Colonic mucosa (tissue), 4 donors: ENCODE measurements at places on chromosomes 1 and 21. TPM values are rescaled to one million over a fixed set of nuclear protein-coding genes. Genes with fewer than 3 reads are reported as not detected.

The KCNA2 gene
- total RNA-seq: 0.17 TPM

- no peak for DNase-seq
Observed at GRCh38 chr1:234083460-234083859, 179.0 kb downstream of the SLC35F3 start.

GRCh38 chr1:210024996-210025395, 87.0 kb downstream of the SYT14 start:
- no peak for DNase-seq

DNA sequence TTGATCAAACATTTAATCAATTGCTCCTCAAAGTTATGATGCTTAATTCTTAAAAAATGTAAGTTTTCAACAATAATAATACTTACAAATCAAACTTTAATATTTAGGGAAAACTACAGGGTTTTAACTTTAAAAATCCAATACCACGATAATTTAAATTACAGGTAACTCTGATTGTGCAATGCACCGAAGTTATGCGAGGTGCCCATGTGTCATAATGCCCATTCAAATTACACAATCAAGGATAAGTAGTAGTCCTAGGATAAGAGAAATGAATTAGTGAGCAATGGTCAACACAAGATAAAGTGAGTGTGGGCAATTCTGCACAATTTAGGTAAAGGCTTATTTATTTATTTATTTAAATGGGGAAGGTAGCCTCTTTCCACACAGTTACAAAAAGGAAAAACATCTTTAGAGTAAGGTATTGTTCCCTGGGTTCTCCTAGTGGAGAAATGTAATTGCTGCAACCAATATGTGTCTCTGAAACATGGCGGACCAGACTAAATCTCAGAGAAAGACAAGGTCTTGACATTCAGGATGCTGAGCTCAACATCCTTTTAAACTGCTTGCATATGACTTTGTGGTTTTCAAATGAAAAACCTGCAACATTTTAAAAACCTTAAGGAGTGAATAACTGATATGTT, 164.2 kb downstream of the TTLL7 start:
- no peak for DNase-seq

GRCh38 chr1:85135392-85135798, 65.4 kb downstream of the SYDE2 start:
- peak; percentile 31 for DNase-seq

The LYPD8 gene
- 310 TPM for total RNA-seq

DNA sequence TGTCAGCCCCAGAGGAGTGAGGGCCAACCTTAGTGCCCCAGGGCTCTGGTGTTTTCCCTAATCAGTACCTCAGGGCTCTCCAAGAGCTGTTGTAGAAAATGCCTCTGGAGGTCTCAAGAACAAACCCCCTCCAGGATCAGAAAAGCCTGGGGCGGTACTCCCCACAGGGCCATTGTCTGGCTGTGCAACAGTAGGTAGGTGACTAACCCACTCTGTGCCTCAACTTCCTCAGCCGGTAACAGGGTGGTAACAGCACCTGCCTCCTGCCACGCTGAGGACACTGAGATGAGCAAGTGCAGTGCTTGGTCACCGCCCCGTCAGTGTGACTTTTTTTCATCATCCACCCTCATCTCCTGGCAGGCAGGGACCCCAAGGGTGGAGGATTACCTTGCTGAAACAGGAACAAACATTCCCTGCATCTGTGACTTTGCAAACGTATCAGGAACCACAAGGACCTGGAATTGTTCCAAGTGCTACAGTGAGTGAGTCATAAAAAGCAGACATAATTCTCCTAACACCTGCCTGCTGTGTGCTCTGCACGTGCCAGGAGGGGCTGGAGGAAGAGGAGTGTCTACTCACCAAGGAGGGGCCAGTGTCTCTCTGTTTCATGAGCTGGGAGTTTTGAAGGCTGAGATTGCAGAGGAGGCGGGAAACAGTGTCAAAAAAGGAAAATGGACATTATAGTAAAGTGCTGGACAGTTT, 440.8 kb downstream of the NPHP4 start:
- peak; percentile 52 for DNase-seq

The OLIG2 gene
- total RNA-seq: not detected

- DNase-seq: no peak
Observed at GRCh38 chr1:112840631-112841624, 115.1 kb downstream of the SLC16A1 start.

GRCh38 chr1:233919786-233920185, 15.3 kb downstream of the SLC35F3 start:
- DNase-seq: no peak

- no peak for DNase-seq
Observed at GRCh38 chr1:66351913-66352312, 182.0 kb upstream of the SGIP1 start.

The ETV3L gene
- total RNA-seq: not detected

The SELL gene
- total RNA-seq: 2.2 TPM

The NSL1 gene
- total RNA-seq: 17.1 TPM

GRCh38 chr1:85134583-85135391, 66.0 kb downstream of the SYDE2 start:
- DNase-seq: peak; percentile 29

GRCh38 chr1:19063122-19063521, 106.6 kb upstream of the IFFO2 start:
- no peak for DNase-seq
